Uterus (tissue), 4 donors: ENCODE measurements at places on chromosomes 6 and 20.

DNA sequence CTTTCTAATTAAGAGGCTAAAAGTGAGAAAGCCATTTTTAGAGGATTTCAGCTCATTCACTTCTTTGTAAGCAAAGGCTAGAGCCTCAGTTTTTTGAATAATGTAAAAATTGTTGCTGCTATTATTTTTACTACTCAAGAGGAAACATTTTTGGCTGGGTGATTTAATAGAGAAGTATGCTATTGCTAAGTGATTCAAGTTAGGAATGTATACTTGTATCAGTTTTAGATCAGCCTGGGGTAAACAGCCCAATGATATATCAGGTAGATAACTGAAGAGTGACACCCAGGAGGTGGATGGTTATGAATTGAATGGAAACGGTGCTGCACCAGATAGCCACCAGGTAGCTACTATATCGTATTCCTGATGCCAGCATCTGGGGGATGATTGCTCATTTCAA is 9.2 kb downstream of the QKI start:
- no peak for DNase-seq

DNA sequence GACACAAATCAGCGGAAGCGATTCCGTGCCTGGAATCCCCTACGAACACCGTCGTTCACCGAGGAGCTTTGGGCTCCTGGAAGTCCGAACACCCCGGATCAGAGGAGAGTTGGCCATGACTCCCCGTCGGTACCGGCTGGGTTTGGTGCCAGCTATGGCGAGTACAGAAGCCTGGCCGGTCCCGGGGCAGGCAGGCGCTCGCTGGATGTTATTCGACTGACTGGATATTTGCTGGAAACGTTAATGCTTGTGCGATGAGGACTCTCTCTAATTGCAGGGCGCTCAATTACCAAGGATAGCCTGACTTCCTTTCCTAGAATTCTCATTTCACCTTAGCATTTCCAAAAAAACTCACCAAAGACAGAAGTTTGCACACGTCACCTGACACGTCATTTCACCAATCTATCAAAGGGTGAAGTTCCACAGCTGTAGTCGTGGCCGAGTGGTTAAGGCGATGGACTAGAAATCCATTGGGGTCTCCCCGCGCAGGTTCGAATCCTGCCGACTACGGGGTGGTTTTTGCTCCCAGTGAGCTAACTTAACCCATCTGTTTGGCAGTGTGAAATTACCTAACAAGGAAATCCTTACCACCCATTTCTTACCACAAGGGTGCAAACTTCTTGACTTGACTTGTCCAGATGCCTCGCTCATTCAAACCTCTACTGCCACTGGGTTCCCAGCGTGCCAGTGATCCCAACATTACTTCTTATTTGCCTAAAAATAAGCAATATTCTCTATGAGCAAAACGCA is 22.7 kb upstream of the ZNF184 start:
- DNase-seq, result peak; percentile 50

- DNase-seq, result no peak
Measured at GRCh38 chr20:35013421-35014411, 58.0 kb downstream of the MYH7B start.

GRCh38 chr6:113857556-113858479 is 673 bp downstream of the MARCKS start:
- DNase-seq, result peak; percentile 48

DNA sequence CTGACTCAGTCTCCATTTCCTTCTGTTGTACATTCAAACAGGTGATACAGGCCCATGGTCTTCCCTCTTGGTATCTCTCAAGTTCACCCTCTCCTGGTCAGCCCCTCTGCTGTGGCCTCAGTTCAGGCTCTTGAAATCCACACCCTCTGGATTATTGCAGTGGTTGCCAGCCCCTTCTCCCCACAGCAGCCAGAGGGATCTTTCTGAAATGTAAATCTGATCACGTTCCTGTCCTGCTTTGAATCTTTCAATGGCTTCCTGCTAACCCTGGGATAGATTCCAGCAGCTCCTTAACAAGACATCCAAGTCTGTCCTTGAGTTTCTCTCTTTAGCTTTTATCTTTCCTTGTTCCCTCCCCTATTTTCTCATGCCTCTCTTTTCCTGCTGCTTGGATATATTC is 22.2 kb downstream of the CHMP4B start:
- no peak for DNase-seq

DNA sequence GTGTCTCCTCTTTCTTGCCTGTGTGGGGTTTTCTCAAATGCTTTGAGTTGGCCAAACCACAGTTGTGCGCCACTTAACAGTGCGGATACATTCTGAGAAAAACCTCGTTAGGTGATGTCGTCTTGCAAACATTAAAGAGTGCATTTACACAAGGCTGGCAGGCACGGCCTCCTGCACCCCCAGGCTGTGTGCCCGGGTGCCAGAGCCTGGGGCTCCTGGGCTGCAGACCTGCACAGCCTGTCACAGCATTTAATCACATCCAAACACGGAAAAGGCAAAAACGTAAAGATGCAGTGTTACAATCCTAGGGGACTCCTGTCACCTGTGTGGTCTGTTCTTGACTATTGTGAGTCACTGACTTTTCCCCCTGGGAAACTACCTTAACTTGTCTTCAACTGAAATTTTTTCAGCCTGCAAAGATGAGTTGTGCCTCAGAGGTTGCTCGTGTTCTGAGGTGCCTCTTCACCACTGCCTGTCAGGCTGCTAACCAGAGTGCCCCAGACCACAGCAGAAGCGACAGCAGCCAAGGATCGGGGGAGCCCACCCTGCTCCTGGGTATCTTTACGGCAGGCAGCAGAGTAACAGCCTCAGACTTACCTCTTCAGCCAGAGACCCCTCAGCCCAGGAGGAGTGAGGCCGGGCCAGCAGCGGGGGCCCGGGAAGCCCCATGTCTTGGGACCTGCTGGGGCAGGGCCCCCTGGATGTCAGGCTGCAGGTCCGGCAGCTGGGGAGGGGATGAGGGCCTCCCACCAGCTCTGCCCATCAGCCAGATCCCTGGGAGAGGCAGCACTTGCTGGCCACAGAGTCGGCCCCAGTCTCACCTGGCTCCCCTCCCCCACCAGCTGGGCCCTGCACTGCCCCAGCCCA is 683 bp upstream of the C20orf204 start:
- DNase-seq, result no peak

DNA sequence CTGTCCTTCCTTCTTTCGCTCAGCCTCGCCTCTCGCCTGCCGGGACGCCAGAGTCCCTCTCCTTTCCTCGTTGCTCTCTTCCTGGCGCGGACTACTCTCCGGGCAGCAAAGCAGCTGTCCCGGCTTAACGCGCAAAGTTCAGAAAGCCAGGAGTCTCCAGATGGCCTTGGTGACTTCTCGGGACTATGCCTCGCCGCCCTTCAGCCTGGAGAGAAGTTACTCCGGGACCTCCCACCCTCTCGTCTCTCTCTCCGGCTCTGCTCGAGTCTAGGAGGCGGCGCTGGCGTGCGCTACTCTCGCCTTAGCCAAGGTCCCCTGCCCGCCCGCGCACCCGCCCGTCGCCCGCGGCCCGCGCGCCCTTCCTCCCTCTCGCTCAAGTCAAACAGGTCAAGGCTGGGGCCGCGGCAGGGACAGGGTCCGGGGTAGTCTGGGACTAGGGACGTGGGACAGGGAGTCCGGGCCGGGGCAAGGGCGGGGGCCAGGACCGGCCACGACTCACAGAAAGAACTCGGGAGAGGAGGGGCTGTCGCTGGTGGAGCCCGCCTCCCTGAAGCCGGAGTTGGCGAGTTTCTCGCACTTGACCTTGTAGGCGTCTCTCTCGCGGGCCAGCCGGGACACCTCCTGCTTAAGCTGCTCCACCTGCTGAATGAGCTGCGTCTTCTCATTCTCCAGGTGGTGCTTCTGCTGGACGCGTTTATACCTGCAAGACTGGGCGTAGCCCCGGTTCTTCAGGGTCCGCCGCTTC is 1.5 kb downstream of the MAFB start:
- DNase-seq, result peak; percentile 26

DNA sequence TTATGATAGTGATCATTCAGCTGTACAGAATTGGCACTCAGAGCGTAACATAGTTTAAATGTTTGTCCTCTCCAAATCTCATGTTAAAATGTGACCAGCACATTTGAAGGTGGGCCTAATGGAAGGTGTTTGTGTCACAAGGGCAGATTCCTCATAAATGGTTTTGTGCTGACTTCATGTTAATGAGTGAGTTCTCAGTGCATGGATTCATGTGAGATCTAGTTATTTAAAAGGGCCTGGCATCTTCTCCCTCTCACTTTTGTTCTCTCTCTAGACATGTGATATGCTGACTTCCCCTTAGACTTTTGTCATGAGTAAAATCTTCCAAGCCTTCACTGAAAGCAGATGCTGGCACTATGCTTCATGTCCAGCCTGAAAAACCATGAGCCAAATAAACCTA is 452.4 kb upstream of the PTCHD4 start:
- DNase-seq, result no peak

DNA sequence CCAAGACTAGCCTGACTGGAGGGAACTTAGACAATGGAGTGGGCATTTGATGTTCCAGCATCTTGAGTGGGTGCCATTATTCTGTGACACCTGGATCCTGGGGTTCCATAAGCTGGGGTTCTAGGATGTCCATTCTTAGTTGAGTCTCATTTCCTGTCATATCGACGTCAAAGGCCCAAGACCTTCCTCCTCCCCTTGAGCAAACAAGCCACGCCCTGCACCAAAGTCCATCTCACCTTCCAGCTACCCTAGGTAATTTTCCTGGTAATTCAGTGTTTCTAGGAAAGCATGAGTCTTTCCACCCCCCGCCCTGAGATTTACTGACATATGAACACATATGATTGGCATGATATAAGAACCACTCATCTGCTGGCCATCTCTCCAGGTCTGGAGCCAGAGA is at the start of gene TRIM40:
TSS of gene TRIM40 (plus strand) at position 384 of the 400 bp plus-strand sequence. CDS start 897 bp downstream, outside the sequence.
- DNase-seq, result no peak

DNA sequence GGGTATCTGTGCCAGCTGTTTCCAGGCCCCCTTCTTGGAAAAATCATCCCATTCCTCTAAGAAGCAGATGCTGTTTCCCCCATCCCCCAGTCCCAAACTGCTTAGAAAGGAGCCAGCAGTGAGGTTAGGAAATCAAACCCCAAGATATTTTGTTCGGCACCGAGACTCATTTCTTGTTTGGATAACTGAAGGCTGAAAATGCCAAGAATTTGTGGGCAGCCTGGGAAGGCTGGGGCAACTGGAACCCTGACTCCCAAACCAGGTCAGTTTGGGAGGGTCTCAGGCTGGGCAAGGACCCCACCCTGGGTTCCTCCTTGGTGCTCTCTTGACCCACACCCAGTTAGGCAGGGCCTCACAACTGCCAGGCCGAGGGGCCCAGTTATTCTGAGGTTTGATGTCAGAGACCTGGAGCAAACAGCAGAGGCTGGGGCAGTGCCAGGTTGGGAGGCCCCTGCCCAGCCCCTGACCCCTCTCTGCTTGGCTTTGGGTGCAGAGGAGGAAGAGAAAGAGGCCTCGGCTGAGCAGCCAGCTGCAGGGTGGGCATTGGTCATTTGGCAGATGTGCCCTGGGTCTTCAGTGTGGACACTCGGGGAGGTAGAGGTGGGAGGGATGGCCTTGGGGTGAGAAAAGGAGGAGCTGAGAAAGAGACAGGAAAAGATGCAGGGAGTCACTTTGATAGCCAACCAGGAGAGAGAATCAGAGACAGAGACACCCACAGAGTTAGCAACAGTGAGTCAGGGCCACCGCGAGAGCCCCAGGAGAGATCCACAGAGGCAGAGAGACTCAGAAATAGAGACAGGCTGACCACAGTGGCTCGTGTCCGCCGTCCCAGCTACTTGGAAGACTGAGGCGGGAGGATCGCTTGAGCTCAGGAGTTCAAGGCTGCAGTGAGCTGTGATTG is 5.0 kb downstream of the ANGPT4 start:
- DNase-seq, result no peak

GRCh38 chr6:15170126-15170525 is 75.7 kb upstream of the JARID2 start:
- no peak for DNase-seq

- peak; percentile 80 for DNase-seq
Measured at GRCh38 chr6:30876039-30876730, 8.1 kb upstream of the DDR1 start.

GRCh38 chr6:33714385-33715040 is 3.0 kb upstream of the UQCC2 start:
- no peak for DNase-seq

DNA sequence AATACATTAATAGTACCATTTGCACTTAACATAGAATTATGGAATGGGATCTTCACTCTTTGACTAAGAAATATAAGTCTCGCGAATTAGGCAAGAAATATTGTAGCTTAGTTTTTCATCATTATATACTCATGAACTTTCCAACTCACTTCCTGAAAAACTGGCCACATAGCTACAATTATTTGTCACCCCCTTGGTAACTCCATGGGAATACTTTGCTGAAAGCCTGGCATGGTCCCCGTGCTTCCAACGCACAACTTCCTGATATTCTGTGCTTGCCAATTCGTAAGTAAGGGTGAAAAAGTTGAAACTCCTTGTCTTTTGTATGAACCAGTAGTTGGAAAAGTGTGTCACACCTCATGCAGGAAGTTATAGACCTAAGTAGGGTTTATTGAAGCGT is 23.7 kb upstream of the HLA-DQA1 start:
- no peak for DNase-seq

GRCh38 chr6:167093922-167094432 is 28.9 kb upstream of the CCR6 start:
- DNase-seq, result no peak

DNA sequence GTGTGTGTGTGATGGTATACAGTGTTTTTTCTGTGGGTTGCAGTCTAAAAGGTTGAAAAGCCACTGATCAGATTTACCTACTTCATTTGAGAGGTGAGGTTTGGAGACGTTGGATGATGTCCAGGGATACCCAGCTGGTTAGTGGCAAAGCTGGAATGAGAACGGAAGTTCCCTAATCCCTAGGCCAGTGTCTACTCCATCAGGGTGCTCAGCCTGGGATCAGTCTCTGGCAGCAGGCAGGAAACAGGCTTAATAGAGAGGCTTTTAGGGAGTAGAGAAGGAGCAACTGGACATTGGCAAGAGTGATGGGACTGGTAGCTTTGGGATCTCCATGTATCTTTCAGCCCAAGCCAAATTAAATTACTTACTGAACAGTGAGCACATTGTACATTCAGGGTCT is 80.7 kb downstream of the C6orf52 start:
- no peak for DNase-seq

DNA sequence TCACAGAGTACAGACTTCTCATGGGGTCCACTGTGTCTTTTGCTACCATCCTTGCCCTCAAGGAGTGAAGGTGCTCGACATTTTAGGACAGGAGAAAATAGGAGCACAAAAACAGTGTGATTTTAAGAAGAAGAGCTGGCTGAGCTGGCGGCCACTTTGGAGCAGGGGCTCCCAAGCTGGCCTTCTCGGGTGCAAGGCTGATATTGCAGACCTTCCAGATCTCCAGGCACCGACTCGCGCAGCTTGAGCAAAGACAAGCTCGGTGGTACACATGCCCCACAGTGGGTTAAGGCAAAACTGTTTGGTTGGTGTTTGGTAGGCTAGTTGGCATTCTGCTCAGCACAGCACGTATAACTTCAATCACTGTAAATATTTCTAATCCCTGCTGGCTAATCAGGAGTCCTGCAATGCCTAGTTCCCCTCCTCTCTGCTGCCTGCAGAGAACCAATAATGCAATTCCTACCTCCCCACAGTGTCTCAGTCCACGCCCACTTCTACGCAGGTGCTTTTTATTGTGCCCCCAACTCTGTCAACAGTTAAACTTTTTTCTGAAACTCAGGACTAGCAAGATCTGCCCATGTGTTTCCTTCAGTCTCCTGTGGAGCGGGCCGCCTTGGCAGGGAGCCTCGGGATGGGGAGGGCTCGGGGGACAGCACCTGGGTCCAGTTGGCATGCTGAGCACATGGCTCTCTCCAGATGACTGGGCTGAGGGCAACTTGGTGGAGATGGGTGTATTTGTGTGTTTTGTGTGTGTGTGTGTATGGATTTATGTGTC is 12.7 kb upstream of the SMOC2 start:
- no peak for DNase-seq
